ENCODE measurements at places on chromosomes 3 and 15.

DNA sequence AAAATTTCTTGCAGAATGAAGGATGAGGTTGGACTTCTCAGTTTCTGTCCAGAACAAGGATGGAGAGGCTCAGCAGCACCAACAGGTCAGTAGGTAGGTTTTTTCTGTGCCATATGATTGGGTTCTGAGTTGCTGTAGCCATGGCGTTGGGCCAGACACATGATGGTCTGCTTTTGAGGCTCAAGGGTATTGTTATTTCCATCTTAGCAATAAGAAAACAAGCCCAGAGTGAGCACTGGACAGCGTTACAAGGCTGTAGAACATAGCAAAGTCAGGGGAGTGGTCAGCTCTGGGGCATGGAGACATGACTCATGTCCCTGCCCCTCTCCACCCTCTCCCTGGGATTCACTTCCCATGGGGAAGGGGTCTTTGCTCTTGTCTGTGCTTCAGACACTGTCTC is 137.6 kb upstream of the TOPAZ1 start:
- DNase-seq, result no peak

DNA sequence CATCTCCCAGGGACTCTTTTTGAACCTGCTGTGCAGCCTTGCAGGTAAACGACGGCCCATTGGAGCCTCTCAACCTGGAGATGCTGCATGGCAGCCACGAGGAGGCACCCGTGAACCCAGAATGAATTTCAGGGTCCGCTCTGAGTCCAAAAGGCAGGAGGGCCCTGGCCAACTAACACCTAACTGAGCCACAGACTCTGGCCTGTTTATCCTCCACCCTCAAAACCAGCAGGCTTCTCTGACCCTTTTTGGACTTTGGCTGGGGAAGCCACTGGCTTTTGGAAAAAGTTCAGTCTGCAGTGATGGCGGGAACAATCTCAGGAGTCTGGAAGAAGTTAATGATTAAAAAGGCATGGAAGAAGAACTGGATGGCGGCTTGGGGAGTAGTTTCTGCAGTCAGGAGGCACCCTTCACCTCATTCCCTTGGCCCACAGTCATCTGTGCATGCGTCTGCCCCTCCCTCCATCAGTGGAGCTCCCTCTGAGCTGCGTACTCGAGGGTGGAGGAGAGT is 4.1 kb downstream of the PXYLP1 start:
- DNase-seq, result no peak

GRCh38 chr3:32381922-32382321 is 9.7 kb upstream of the CMTM7 start:
- DNase-seq, result no peak

DNA sequence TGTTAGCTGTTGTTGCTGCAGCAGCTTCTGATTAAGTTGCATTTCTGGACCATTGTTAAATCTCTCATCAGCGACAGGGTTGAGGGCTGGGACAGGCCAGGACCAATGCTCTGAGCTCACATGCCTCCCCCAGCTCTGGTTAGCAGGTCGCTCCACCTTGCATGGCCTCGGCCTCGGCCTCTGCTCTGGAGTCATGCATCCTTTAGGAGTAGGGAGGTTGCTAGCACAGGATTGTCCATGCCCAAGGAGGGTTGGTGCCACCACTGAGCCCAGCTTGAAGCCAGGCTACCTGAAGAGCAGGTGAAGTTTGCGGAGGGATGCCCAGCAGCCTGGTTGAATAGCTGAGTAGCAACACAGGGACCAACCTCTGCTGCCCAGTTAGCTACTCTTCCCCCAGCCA is 11.2 kb upstream of the CPNE9 start:
- no peak for DNase-seq

- DNase-seq, result peak; percentile 53
These were observed 102.7 kb upstream of the CHD2 start for GRCh38 chr15:92797168-92798052.

GRCh38 chr15:25733036-25733855 is 129.9 kb downstream of the ATP10A start:
- DNase-seq, result no peak

DNA sequence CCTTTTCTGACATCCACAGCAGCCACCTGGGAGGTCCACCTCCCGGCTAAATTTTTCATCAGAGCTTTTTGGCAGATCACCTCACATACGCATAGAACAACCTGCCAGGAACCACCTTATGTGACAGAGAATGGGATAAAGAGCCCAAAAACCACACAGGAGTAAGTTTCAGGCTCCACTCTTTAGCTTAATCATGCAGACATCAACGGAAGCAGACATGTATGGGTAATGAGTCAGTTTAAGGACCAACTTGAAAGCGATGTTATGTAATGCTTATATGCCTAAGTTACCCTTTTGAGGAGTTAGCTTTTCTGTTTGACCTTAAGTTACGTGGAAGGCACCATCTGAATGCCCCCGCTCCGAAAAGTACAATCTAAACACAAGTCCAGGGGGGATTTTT is 183.3 kb upstream of the BHLHE40 start:
- no peak for DNase-seq

DNA sequence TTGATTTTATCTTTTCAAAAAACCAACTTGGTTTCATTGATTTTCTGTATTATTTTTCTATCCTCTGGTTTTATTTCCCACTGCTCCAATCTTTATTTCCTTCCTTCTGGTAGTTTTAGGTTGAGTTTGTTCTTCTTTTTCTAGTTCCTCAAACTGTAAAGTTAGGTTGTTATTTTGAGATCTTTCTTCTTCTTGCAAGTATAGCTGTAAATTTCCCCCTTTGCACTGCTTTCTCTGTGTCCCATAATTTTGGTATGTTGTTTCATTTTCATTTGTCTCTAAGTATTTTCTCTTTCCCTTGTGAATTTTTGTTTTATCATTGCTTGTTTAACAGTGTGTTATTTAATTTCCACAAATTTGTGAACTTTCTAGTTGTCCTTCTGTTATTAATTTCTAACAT is 120.0 kb downstream of the PLD1 start:
- no peak for DNase-seq

- DNase-seq, result no peak
These were observed 119.9 kb upstream of the STT3B start for GRCh38 chr3:31412832-31413231.
